ENCODE measurements at places on chromosomes 3 and 15.

GRCh38 chr3:18787441-18787840 is 360.9 kb upstream of the KCNH8 start:
- no peak for DNase-seq

DNA sequence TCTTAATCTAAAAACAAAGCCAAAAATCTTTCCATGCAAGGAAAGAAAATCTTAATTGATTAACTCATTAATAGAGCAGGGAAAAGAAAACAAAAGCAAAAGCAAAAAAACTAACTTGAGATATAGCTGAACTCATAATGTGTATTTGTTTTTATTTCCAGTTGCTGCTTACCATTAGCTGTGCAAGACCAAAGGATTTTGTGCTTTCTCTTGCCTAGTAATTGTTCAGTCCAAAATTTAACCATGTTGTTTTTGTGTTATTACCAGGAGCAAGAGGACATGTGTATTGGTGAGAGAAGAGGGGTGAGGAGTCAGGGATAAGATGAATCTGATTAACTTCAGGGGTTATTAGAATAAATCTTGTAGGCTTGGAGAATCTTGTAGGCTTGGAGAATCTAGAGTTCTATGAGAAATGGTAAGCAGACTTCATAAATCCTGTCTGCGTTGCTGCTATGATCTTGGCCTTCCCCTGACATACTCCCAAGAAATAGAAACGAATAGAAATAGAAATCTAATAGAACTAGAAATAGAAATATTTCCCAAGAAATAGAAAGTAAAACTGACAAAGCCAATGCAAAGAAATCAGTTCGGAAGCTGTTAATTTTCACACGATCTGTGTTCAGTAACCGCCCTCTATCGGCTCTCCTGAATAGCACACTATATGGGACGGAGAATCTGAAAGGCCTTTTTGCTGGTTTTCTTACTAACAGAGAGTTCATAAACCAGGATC is 72.6 kb upstream of the TNFSF10 start:
- DNase-seq: no peak

GRCh38 chr3:187292181-187292580 is 644 bp upstream of the MASP1 start:
- DNase-seq: no peak

GRCh38 chr15:48965972-48966371 is 2.3 kb upstream of the SHC4 start:
- DNase-seq: no peak

DNA sequence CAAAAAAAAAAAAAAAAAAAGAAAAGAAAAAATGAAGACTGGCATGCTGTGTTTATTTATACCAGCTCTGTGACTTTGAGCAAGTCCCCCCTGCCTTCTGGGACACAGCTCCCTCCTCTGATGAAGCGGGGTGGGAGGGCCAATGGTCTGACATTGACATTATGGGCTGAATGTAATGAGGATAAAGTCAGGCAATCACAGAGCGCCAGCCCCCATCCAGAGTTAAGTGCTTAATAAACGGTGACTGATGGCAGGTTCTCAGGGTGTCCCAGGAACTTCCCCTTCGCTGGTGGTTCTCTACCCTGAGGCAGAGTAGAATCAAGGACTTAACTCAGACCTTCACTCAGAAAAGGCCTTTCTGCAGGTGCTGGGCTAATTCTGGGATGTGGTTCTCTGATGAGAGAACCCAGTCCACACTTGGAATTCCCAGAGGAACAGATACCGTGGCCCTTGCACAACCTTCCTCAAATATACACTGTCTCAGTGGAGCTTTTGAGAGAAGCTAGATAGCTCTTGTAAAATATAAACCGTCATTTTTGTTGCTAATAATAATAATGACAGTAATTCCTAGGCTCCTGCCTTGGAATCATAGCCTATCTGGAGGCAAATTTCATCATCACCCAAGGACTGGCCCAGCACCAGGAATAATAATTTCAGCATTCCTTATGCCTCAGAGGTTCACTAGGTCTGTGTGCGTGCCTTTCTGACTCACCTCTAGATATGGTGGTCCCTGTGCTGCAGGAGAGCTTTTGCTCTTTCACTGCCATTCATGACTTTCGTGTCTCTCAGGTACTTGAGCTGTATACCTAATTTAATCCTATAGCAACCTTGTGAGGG is 115.8 kb downstream of the RPLP1 start:
- DNase-seq: no peak

DNA sequence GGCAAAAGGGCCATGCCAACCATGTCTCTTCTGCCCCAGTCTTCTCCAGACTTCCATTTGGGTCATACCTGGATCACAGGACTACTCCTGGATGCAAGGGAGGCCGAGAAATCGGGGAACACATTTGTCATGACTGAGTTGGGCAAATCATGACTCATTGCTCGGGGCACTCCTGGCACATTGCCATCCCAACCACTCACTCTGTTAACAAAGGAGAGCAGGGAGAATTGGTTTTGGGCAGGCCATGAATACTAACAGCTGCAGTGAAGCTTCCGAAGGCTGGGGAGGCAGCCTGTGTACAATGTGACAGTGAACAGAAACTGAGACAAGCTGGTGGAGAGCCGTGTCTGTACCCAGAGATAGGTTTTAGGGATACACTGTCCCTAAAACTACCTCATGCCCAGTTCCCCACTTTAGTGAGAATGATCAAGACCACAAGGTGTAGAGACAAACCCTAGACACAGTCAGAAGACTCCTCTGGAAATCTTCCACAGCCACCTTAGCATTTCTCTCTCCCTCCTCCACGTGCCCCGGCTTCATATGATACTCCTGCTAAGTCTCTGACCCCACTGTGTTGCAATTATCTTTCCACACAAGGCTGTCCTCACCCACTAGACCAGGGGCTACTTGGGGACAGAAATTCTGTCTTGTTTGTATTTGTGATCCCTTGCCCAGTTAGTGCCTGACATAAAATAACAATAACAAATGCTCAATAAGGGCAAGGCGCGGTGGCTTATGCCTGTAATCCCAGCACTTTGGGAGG is 10.5 kb upstream of the BUB1B start:
- DNase-seq: no peak

GRCh38 chr15:45799508-45799907 is 164.7 kb downstream of the SQOR start:
- no peak for DNase-seq

All from C1 segment of cervical spinal cord (tissue), 14 donors.